Posterior vena cava (tissue), 2 donors: ENCODE measurements at places on chromosomes 5 and 9.
A peak's percentile ranks its signal among the peaks of the same experiment; 100 is the strongest.

- no peak for DNase-seq
Measured at GRCh38 chr5:11164531-11165294, 403.7 kb upstream of the DAP start.

- peak; percentile 24 for DNase-seq
Measured at GRCh38 chr9:114638404-114638803, 19.2 kb downstream of the TEX53 start.

DNA sequence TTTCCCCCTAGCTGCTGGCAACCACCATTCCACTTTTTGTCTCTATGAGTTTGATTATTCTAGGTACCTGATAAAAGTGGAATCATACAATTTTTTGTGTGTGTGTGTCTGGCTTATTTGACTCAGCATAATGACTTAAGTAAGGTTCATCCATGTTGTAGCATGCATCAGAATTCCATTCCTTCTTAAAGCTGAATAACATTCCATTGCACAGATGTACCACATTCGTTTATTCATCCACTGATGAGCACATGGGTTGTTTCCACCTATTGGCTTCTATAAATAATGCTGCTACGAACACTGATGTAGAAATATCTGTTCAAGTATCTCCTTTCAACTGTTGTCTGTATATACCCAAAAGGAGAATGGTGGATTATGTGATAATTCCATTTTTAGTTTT lies 33.7 kb downstream of the AP3B1 start:
- DNase-seq: no peak

GRCh38 chr9:133280392-133280791 lies 5.4 kb upstream of the ABO start:
- peak; percentile 3 for DNase-seq

DNA sequence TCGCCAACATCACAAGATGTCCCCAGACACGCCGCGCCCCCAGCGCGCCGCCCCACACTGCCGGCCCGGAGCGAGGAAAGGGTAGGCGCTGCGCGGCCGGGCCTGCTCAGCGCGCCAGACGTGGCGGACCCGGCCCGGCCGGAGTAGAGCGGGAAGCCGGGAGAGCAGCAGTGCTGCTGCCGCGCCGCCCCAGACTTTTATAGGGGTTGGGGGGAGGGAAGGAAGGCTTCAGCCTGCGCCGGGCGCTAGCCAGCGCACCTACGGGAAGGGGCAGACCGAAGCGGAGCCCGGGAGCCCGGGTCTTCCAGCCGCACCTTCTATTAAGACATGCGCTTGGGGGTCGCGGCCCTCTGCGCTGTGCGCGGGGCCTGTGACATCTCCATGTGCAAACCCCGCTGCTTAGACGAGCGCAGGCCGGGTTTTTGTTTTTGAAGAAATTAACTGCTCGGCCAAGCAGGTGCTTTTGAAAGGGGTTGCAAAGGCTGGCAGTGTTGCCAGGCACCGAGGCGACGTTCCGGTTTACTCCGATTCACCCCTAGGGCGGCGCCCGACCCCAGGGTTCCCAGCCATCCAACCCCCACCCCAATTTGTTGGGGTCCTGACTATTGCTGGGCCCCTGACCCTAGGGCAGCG lies 353 bp upstream of the PAX5 start:
- peak; percentile 80 for DNase-seq

- DNase-seq: no peak
Measured at GRCh38 chr5:109682383-109682782, 7.3 kb upstream of the MAN2A1 start.

DNA sequence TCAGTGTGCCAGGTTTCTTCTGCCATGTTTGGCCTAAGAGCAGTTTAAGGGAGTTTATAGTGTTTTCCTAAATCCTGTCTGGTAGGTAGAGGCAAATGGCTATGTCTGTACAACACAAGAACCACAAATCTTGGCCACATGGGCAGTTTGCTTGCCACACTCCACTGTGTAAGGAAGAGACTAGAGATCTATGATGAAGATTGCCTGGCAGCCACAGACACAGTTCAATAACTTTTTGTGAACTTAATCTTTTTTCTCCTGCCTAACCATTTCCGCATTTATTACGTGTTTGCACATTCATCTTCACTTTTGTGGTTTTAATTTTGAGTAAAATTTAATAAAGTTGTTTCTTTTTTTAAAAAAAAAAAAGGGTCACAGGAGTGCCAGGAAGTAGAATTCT lies 5.8 kb downstream of the MFAP3 start:
- DNase-seq: no peak

GRCh38 chr9:104386425-104387069 lies 117.5 kb upstream of the OR13F1 start:
- DNase-seq: no peak

GRCh38 chr5:35274839-35275509 lies 44.7 kb upstream of the PRLR start:
- no peak for DNase-seq
